ENCODE measurements at places on chromosomes 5 and 9. TPM values are rescaled to one million over a fixed set of nuclear protein-coding genes. Genes with fewer than 3 reads are reported as not detected.
A peak's percentile ranks its signal among the peaks of the same experiment; 100 is the strongest.

DNA sequence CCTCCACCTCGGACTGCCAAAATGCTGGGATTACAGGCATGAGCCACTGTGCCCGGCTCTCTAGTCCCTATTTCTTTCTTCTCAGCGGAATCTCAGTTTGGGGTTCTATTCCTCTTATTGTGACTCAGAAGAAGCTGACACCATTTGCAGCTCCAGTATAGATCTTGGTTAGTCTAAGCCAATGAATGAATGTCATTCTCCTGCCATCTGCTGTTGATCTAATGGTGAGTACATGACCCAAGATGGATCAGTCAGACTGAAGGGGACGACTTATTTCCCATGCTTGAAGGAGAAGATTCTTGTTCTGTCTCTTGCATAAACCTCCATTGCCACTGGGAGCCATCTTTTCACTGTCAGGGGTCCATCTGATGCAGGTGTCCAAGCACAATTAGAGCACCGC, 76.0 kb upstream of the KLF9 start:
- no peaks in the 10 kb centered on the region for H3K36me3 ChIP-seq
- H3K27me3 ChIP-seq = peaks cover 17% of the 10 kb centered on the region
- H3K4me1 ChIP-seq = peaks cover 23% of the 10 kb centered on the region
- H3K4me3 ChIP-seq = no peak overlapping the region
- no peak overlapping the region for H3K27ac ChIP-seq

DNA sequence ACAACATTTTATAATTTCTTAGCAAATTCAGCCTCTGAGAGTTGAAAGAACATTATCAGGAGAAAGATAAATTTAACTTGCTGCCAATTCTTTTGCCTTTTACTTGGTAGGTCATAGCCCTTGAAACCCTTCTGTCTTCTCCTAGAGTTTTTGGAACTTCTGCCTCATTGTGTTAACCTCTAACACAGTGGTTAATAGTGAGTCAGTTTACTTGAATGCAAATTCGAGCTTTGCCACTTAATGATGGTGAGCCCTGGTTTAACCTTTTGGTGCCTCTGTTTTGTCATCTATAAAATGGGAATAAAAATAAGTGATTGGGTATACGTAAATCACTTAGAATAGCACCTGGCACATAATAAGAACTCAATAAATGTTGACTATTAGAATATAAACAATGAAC, 1.8 kb upstream of the INIP start:
- H3K36me3 ChIP-seq = peaks cover 4% of the 10 kb centered on the region
- H3K4me1 ChIP-seq = peaks cover 17% of the 10 kb centered on the region
- H3K4me3 ChIP-seq = no peak overlapping the region
- DNase-seq = no peak
- no peaks in the 10 kb centered on the region for H3K27me3 ChIP-seq

GRCh38 chr9:91896513-91897121, 53.4 kb downstream of the ROR2 start:
- H3K36me3 ChIP-seq = no peaks in the 10 kb centered on the region
- peaks cover 22% of the 10 kb centered on the region for H3K27me3 ChIP-seq
- DNase-seq = no peak
- no peak overlapping the region for H3K4me3 ChIP-seq

- H3K27me3 ChIP-seq = no peaks in the 10 kb centered on the region
- H3K4me1 ChIP-seq = no peaks in the 10 kb centered on the region
Observed at GRCh38 chr5:115939059-115939458, 23.2 kb upstream of the LVRN start.

GRCh38 chr9:128142596-128142995, 6.7 kb upstream of the LCN2 start:
- DNase-seq = no peak
- H3K36me3 ChIP-seq = no peaks in the 10 kb centered on the region
- H3K4me1 ChIP-seq = no peaks in the 10 kb centered on the region
- peaks cover 5% of the 10 kb centered on the region for H3K27me3 ChIP-seq
- H3K27ac ChIP-seq = no peak overlapping the region

DNA sequence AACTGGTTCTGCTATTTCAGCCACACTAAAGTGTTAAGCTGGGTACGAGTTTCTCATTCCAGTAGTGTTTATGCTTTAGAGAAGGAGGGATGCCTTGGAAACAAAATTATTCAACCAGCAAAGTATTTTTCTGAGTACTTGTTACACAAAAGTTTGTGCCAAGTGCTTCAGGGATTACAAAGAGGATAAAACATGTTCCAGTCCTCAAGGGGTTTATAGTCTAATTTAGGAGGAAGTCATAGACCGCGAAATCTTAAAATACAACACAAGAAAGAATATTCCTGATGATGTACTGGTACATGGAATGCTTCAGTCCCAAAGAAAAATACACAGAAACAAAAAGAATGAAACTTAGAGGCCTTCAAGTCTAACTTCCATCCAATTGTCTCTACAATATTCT, 85.4 kb upstream of the NR4A3 start:
- H3K4me1 ChIP-seq = peaks cover 7% of the 10 kb centered on the region
- no peak for DNase-seq
- H3K36me3 ChIP-seq = no peaks in the 10 kb centered on the region
- no peak overlapping the region for H3K27ac ChIP-seq
- H3K27me3 ChIP-seq = peaks cover 11% of the 10 kb centered on the region

DNA sequence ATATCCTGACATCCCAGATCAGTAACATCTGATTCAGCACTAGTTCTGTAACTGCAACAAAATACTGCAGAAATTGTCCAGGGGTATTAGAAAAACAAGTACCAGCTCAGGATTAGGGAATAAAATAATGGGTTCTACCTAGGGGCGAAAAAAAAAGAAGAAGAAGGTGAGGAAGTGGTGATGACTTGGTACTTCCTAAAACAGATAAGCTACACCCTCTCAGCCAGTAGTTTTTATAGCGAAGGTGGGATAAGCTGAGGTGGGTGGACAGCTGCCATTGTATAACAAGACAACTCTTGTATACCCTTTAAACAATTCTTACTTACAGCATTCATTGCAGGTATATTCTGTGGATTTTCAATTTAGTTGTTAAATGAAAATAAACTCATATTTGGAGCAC, 19.1 kb downstream of the RAPGEF6 start:
- H3K36me3 ChIP-seq = peaks cover 18% of the 10 kb centered on the region
- H3K4me3 ChIP-seq = no peak overlapping the region
- H3K27ac ChIP-seq = no peak overlapping the region
- DNase-seq = no peak
- H3K4me1 ChIP-seq = peaks cover 65% of the 10 kb centered on the region

GRCh38 chr9:101376111-101376848, 8.5 kb downstream of the BAAT start:
- no peak overlapping the region for H3K27ac ChIP-seq
- no peaks in the 10 kb centered on the region for H3K4me1 ChIP-seq
- H3K27me3 ChIP-seq = peaks cover 8% of the 10 kb centered on the region
- no peak for DNase-seq
- no peak overlapping the region for H3K4me3 ChIP-seq
- no peaks in the 10 kb centered on the region for H3K36me3 ChIP-seq

DNA sequence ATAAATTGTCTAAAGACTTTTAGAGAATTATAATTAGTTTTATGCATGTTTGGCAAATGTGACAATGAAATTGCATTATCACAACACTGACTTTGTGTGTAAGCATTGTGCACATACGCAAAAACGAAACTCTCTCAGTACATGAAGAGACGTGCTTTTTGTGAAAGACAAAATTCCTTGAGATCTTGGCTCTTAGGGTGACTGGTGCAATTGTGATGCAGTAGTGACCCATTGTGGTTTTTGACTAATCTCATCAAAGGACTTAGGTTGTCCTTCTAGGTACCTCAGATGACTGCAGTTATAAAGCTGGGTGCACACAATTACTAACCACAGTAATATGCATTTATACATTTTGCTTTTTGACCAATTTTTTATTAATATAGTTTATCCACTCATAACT, 25.3 kb upstream of the TYRP1 start:
- DNase-seq = no peak
- H3K4me3 ChIP-seq = no peak overlapping the region
- no peak overlapping the region for H3K27ac ChIP-seq
- H3K4me1 ChIP-seq = no peaks in the 10 kb centered on the region
- no peaks in the 10 kb centered on the region for H3K36me3 ChIP-seq

GRCh38 chr9:36874261-36874660, 159.8 kb downstream of the PAX5 start:
- peaks cover 70% of the 10 kb centered on the region for H3K4me1 ChIP-seq
- no peaks in the 10 kb centered on the region for H3K27me3 ChIP-seq
- peak overlapping the region; percentile 87 for H3K27ac ChIP-seq
- no peak for DNase-seq
- no peak overlapping the region for H3K4me3 ChIP-seq

DNA sequence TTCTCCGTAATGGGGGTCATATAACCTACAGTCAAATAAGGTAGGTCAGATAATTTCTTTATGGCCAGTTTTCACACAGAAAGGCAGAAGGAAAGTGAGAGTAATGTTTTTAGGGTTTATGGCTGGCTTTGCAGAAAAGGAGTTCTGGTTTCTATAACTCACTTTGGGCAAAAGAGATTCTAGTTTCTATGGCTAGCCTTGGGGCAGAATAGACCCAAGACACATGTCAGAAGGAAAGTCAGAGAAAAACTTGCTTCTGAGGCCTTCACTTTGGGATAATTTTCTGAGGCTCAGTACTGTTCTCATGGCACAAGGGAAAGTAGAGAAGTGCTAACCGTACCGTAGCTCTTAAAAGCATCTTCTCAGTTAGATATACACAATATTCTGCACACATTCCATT, 1145.3 kb downstream of the EFNA5 start:
- DNase-seq = no peak
- no peak overlapping the region for H3K27ac ChIP-seq
- H3K4me1 ChIP-seq = no peaks in the 10 kb centered on the region
- no peak overlapping the region for H3K4me3 ChIP-seq

GRCh38 chr5:8828596-8829322, 717.1 kb downstream of the SEMA5A start:
- H3K4me3 ChIP-seq = no peak overlapping the region
- H3K27ac ChIP-seq = no peak overlapping the region
- DNase-seq = no peak
- H3K27me3 ChIP-seq = no peaks in the 10 kb centered on the region
- no peaks in the 10 kb centered on the region for H3K36me3 ChIP-seq
- H3K4me1 ChIP-seq = no peaks in the 10 kb centered on the region

GRCh38 chr9:99116003-99116411, 11.1 kb downstream of the TGFBR1 start:
- no peaks in the 10 kb centered on the region for H3K27me3 ChIP-seq
- peaks cover 78% of the 10 kb centered on the region for H3K4me1 ChIP-seq
- no peak for DNase-seq
- no peak overlapping the region for H3K4me3 ChIP-seq

DNA sequence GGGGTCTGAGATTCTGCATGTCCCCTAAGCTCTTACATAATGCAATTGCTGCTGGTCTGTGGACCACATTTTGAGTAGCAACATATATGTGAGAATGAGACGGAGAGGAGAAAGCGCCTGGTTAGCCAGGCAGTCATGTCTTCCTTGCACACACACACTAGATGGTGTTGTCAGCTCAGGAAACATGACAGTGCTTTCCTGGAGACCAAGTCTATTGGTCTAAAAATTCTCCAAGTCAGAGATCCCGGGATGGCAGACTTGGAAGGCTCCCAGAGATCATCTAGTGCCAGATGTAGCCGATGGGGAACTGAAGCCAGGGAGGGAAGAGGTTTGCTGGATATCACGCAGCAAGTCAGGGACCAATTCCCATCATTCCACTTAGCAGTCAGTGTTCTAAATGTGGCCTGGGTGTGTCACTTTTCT, 53.4 kb downstream of the GALNT12 start:
- no peaks in the 10 kb centered on the region for H3K4me1 ChIP-seq
- no peak for DNase-seq
- peaks cover 19% of the 10 kb centered on the region for H3K27me3 ChIP-seq
- H3K36me3 ChIP-seq = no peaks in the 10 kb centered on the region
- no peak overlapping the region for H3K4me3 ChIP-seq
- no peak overlapping the region for H3K27ac ChIP-seq

GRCh38 chr5:41094871-41095270, 23.7 kb upstream of the MROH2B start:
- no peaks in the 10 kb centered on the region for H3K27me3 ChIP-seq
- no peaks in the 10 kb centered on the region for H3K4me1 ChIP-seq
- H3K36me3 ChIP-seq = no peaks in the 10 kb centered on the region

DNA sequence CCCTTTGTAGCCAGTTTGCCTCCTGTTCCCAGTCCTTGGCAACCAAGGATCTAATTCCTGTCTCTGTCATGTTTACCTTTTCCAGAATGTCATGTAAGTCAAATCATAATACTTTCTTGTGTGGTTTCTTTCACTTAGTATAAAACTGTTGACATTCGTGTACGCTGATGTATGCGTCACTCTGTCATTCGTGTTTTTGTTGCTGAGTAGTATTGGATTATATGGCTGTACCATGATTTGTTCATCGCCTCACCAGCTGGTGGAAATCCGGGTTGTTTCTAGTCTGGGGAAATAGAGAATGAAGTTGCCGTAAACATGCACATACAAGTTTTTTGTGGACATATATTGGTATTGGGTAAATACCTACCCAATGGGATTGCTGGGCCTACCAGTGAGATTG, 97.4 kb downstream of the ANGPTL2 start:
- no peak overlapping the region for H3K27ac ChIP-seq
- no peaks in the 10 kb centered on the region for H3K27me3 ChIP-seq

DNA sequence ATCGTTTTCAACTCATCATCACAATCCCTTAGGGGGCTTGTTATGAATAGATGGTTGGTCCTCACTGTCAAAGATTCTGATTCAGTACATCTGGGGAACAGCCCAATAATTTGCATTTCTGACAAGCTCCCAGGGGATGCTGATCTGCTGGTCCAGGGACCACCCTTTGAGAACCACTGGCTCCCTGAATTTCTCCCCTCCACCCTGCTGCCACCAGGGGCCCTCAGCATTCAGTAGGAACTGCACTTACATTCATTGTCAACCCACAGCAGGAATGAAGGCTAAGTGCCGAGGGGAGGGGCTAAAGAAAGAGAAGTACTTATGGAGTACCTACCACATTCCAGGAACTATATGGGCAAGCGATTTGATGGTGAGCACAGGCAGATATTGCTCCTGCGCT, 85.9 kb downstream of the BOD1 start:
- H3K4me3 ChIP-seq = no peak overlapping the region
- H3K4me1 ChIP-seq = no peaks in the 10 kb centered on the region
- no peak overlapping the region for H3K27ac ChIP-seq
- H3K27me3 ChIP-seq = peaks cover 18% of the 10 kb centered on the region
- no peaks in the 10 kb centered on the region for H3K36me3 ChIP-seq

DNA sequence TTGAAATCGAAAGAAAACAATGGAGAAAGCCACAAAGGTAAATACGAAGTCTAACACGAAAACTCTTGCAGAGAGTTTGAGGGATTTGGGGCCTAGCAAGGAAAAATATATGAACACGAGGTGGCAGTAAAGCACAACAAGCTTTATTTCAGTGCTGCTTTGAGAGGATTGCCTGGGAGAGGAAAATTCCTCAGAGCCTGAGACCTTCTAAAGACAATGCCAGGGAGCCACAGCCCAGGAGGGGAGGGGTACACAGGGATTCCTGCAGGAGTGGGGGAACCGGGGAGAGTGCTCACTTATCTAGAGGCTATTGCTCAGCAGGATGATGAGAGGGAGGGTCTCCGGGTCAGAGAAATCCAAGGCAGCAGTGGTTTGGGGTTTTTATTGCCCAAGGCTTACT, 134.9 kb upstream of the ADCY2 start:
- no peaks in the 10 kb centered on the region for H3K27me3 ChIP-seq
- H3K27ac ChIP-seq = no peak overlapping the region
- no peak overlapping the region for H3K4me3 ChIP-seq
- H3K4me1 ChIP-seq = no peaks in the 10 kb centered on the region

GRCh38 chr9:3059781-3060468, 216.0 kb upstream of the PUM3 start:
- H3K36me3 ChIP-seq = no peaks in the 10 kb centered on the region
- no peak overlapping the region for H3K27ac ChIP-seq

The RNF14 gene
- 30.4 TPM for total RNA-seq

The SPINK6 gene
- not detected for total RNA-seq

The PCDHA11 gene
- total RNA-seq = not detected

The ADGRD2 gene
- total RNA-seq = not detected

The HNRNPA0 gene
- total RNA-seq = 31.2 TPM

The SLC28A3 gene
- total RNA-seq = not detected

The PCDHA12 gene
- not detected for total RNA-seq

The ZNG1F gene
- total RNA-seq = 13.6 TPM

The TRPM6 gene
- not detected for total RNA-seq

The HTR4 gene
- not detected for total RNA-seq

The PCDHB10 gene
- 0.07 TPM for total RNA-seq

Measured in activated B cell treated with CpG ODN at 0.5 μM for 24 hours (primary cell).